ENCODE measurements at places on chromosomes 2 and 18.
A peak's percentile ranks its signal among the peaks of the same experiment; 100 is the strongest.

GRCh38 chr2:101082998-101083397, 68.2 kb downstream of the TBC1D8 start:
- no peak for DNase-seq

GRCh38 chr2:56449002-56449431, 265.2 kb downstream of the CCDC85A start:
- peak; percentile 16 for DNase-seq

DNA sequence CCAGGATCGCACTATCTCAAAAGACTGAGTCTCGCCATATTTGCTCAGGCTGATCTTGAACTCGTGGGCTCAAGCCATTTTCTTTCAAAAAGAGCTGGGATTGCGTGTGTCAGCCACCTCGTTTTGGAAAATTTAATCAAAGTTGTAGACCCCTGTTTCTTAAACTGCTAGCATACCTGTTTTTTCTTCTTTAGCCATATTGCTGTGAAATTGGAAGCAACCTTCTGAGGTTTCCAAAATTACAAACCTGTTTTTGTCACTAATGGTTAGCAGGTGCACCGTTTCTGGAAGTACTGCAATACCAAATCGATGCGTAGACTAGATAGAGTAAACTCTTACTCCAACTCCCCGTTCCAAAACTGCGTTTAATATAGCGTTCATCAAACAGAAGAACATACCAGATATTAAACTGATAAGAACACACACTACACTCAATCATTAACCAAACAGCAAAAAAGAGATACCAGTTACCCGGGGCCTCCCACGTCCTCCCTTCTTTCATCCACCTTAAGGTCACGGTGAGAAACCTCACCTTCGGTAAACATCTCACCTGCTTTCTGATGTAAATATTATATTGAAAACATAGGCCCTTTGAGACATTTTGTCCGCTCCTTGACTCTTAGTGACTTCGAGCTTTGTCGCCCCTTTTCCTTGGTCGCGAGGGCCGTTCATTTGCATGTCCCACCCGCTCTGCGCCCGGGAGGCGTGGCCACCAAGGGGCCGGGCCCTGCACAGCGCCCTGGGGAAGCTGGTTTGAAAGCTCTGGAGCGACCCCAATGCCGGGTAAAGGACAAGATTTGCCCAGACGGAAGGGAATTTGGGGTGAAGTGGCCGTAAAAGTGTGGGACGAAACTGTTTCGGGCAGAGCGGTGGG, at the start of gene RNU2-63P:
Gene RNU2-63P (minus strand): TSS at position 462 of the 874 bp plus-strand sequence.
- DNase-seq = peak; percentile 68

DNA sequence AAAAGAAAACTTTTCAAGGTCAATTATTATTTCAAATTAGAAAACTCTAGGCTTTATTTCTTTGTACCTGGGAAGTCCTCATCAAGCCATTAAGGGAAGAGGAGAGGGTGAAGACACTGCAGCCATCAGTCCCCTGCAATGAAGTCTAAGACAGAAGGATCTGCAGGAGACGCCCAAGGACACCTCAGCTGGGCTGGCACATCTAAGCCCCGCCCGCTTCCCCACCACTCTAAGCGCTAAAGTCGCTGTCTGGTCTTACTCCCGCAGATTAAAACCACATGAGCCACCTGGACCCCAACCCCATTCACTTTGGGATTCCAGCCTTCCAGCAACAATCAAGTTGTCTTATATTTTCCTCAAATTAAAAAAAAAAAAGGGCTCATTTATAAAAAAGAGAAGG, 104.4 kb downstream of the AFF3 start:
- no peak for DNase-seq

DNA sequence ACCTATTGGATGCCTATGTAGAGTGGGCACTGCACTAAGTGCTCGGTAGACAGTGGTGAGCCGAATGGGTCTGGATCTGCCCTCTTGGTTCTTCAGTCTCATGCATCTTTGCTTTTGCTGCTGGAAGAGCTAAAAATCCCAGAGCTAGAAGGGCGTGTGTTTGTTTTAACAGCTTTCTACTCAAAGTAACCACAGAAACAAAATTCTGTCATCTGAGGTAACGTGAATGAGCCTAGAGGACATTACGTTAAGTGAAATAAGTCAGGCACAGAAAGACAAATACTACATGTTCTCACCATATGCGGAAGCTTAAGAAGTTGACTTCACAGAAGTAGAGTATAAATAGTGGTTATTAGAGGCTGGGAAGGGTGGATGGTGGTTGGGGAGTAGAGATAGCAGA, 119.8 kb downstream of the PLB1 start:
- no peak for DNase-seq

DNA sequence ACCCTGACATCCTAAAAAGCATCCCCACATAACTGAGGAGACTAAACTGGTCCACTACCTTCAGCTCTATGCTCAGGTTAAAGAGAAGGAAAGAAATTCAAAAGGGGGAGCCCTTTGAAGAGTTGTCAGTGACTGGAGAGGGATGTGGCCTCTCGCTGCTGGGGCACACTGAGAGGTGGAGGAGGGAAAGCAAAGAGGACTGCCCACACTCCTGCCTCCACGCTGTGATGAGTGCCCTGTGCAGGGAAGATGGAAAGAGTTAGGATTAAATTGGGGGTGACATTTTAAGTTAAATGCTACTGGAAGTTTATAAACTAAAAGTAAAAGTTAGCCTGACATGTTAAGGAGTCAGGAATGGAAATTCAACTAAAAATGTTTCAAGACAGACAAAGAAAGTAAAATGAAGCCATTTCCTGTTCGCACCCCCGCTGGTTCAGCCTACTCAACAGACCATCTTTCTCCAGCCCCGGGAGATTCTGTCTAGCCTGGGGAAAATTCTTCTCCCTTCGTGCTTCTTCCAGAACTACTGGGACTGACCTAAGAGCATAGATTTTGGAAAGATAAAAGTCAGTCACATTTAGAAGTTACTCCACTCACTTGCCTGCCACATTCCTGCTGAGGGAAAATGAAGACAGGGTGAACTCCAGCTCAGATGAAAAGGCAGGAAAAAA, 17.8 kb upstream of the INO80C start:
- peak; percentile 25 for DNase-seq

DNA sequence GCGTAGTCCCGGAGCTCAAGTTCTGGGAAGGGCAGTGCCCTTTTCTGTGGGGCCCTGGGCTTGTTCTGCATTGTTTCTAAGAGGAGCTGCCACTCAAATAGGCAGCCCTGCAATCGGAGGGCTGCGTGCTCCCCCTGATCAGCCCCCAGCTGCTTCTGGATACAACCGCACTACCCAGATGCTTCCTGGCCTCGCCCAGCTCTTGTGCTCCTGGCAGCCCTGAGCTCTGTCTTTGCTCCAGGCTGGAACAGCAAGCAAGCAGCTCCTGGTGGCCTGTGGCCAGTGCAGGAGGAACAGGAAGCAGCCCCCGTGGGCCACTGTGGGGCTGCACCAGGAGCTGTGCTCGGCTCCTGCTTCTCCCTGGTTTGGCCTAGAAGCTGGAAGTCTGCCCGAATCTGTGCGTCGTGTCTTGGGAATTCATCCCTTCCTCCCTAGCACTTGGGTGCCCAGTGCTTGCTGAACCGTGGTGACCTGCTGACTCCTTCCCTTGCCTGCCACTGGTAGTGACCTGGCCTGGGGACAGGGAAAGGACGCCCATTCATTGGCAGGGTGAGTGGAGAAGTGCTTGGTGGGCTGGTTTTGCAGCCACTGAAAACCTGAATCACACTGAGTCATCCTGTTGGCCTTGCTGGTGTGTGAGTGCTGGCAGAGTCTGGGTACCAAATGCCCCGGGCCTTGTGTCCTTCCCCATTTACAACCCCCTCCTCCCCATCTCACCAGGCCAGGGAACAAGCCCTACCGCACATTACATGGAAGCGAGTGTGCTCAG, 27.3 kb upstream of the NTSR2 start:
- peak; percentile 65 for DNase-seq

DNA sequence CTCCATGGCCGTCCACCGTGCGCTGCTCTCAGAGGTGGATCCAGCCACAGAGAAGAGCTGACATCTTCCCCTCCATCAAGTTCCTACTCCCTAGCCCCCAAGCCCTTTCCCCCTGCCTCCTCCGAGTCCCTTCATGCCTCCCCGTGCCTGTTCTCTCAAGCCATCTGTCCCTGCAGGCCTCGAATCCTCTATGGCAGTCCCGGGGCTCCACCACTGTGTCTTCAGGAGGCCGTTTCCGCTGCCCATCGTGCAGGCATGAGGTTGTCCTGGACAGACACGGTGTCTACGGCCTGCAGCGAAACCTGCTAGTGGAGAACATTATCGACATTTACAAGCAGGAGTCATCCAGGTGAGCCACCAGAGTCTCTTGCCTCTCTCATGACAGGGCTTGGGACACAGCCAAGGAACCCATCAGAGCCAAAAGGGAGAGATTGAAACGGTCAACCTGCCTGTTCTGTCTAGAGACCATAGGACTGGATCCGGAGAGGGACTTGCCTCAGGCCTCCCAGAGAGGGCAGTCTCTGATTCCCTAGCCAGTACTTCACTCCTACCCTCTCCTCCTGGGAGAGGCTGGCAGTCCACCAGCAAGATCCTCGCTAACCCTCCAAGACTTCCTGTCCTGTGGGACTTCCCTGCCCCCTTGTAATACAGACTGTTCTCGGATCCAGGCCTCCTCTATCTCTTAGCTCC, 9.7 kb downstream of the UCN start:
- no peak for DNase-seq

DNA sequence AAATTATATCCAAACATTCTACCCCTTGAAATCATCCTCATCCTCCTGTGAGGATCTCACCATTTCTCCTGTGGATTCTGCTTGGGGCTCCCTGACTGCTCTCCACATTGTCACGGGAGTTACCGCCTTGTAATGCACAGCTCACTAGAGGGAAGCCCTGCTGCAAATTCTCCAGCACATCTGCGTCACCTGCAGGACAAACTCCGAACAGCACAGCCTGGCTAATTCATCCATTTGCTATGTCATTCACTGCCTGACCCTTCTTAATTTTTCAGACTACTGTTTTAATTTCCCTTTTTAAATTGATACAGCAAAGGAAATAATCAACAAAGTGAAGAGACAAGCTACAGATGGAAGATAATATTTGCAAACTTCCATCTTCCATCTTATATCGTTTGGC, 627.4 kb downstream of the FBXO15 start:
- DNase-seq = no peak

DNA sequence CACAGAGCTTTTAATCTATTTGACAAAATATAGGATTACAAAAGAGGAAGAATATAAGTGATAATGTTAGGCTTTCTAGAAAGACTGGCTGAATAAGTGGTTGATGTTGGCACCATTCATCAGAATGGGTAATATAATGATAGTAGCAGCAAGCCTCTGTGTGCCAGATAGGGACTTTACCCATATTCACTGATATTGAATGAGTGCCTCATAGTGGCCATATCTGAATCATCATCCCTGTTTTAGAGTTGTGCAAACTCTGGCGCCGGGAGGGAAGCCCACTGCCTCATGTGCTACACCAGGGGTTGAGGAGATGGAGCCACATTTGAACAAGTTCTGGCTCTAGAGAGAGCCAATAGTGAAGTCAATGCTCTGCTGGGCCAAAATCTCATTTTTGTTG, 368.7 kb upstream of the CRIM1 start:
- no peak for DNase-seq

All from AG20443 (cell line).